Neural progenitor cell (in vitro differentiated cells): ENCODE measurements at places on chromosomes 6 and 20. TPM values are rescaled to one million over a fixed set of nuclear protein-coding genes. Genes with fewer than 3 reads are reported as not detected.

Gene HLA-DRB5
- 2.2 and 3.4 TPM in 2 replicates for total RNA-seq

Gene GNRH2
- total RNA-seq = 0.37 TPM in 1 of 2 replicates, not detected in the other

Gene LAMP5
- 2.6 and 3.2 TPM in 2 replicates for total RNA-seq

Gene MCM9
- 17.3 and 29.0 TPM in 2 replicates for total RNA-seq

Gene MLN
- total RNA-seq = not detected in 2 replicates

Gene SLC44A4
- 0.32 and 0.93 TPM in 2 replicates for total RNA-seq

Gene SIM1
- total RNA-seq = not detected in 2 replicates

Gene SLC22A7
- total RNA-seq = not detected in 2 replicates

Gene MED20
- 29.4 and 31.4 TPM in 2 replicates for total RNA-seq

Gene TBXT
- not detected in 2 replicates for total RNA-seq

- no peaks in the 10 kb centered on the region for H3K36me3 ChIP-seq
- peaks cover 11% of the 10 kb centered on the region for H3K4me1 ChIP-seq
- H3K27ac ChIP-seq = no peak overlapping the region
- peak; percentile 69 for DNase-seq
- no peaks in the 10 kb centered on the region for H3K27me3 ChIP-seq
These were observed 43.3 kb upstream of the MRPS10 start for GRCh38 chr6:42260972-42261371.

DNA sequence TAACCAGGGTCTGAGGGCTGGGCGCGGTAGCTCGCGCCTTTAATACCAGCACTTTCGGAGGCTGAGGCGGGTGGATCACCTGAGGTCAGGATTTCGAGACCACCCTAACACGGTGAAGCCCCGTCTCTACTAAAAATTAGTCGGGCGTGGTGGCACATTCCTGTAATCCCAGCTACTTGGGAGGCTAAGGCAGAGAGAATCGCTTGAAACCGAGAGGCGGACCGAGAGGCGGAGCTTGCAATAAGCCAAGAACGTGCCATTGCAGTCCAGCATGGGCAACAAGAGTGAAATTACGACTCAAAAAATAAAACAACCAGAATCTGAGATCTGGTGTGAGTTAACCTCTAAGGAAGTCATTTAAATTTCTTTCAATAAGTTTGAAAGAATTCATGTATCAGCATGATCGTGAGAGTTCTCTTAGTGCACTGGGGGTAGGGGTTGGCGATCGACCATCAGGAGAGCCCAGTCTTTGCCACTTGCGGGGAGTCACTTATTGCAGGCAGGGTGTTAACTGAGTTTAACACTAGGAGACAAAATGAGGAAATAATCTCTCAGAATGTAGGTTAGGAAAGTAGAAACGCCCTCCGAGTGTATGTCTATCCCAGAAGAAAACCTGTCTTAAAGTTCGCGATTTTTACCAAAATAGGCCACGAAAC is 206.5 kb upstream of the ZNF184 start:
- H3K4me1 ChIP-seq = peaks cover 7% of the 10 kb centered on the region
- no peak overlapping the region for H3K27ac ChIP-seq
- no peaks in the 10 kb centered on the region for H3K36me3 ChIP-seq
- DNase-seq = peak; percentile 73
- H3K27me3 ChIP-seq = peaks cover 100% of the 10 kb centered on the region

GRCh38 chr6:33431880-33432541 is 12.1 kb downstream of the SYNGAP1 start:
- no peaks in the 10 kb centered on the region for H3K27me3 ChIP-seq
- peak overlapping the region; percentile 82 for H3K27ac ChIP-seq
- DNase-seq = peak; percentile 25
- peak overlapping the region; percentile 52 for H3K4me3 ChIP-seq
- H3K36me3 ChIP-seq = peaks cover 10% of the 10 kb centered on the region

- no peaks in the 10 kb centered on the region for H3K36me3 ChIP-seq
- H3K4me3 ChIP-seq = no peak overlapping the region
- H3K4me1 ChIP-seq = peaks cover 11% of the 10 kb centered on the region
- H3K27me3 ChIP-seq = no peaks in the 10 kb centered on the region
- no peak overlapping the region for H3K27ac ChIP-seq
- DNase-seq = peak; percentile 46
These were observed 41.7 kb downstream of the CNBD2 start for GRCh38 chr20:36010076-36010475.

GRCh38 chr6:134658596-134658995 is 291.3 kb downstream of the ALDH8A1 start:
- no peak overlapping the region for H3K27ac ChIP-seq
- no peak for DNase-seq
- H3K4me1 ChIP-seq = no peaks in the 10 kb centered on the region
- H3K36me3 ChIP-seq = no peaks in the 10 kb centered on the region

DNA sequence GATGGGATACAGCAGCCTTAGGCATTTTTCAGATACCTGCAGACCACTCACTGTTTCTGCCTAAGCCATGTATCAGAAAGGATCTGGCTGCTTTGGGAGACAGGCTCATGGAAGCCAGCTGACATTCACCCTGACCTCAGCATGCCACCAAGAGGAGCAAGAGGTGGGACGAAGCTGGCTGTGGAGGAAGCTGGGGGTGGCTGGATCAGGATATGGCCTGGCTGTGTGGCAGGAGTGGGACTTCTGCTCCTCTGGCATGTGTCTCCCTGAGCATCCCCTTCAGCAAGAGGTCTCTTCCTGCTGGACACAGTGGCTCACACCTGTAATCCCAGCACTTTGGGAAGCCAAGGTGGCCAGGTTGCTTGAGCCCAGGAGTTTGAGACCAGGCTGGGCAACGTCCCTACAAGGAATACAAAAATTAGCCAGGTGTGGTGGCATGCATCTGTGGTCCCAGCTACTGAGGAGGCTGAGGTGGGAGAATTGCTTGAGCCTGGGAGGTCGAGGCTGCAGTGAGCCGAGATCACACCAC is 897 bp downstream of the ADIG start:
- peaks cover 39% of the 10 kb centered on the region for H3K4me1 ChIP-seq
- no peak overlapping the region for H3K4me3 ChIP-seq
- no peak overlapping the region for H3K27ac ChIP-seq
- no peaks in the 10 kb centered on the region for H3K27me3 ChIP-seq

GRCh38 chr6:22956029-22956681 is 386.8 kb downstream of the HDGFL1 start:
- H3K36me3 ChIP-seq = no peaks in the 10 kb centered on the region
- no peak overlapping the region for H3K27ac ChIP-seq
- no peaks in the 10 kb centered on the region for H3K27me3 ChIP-seq

DNA sequence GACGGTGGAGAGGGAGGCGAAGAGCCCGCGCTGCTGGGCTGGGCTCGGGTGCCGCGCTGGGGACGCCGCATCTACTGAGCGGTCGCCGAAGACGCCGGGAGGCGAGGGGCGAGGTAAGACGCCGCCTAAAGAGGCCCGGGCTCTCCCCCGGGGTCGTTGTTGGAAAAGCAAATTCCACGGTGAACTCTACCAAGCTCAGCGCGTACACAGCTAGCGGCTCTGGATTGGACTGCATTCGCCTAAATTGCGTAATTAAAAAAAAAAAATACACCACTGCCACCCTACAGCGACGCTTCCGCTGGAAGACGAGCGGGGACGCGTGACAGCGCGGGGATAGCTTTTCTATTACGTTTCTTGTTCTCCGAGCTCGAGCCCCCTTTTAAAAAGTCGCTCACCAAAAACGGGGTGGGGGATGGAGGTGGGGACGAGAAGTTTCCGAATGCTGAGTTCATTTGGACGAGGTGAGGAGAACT is 92.0 kb upstream of the PRDM1 start:
- peaks cover 94% of the 10 kb centered on the region for H3K27me3 ChIP-seq
- H3K4me1 ChIP-seq = peaks cover 16% of the 10 kb centered on the region
- no peaks in the 10 kb centered on the region for H3K36me3 ChIP-seq
- DNase-seq = peak; percentile 63
- H3K27ac ChIP-seq = no peak overlapping the region

DNA sequence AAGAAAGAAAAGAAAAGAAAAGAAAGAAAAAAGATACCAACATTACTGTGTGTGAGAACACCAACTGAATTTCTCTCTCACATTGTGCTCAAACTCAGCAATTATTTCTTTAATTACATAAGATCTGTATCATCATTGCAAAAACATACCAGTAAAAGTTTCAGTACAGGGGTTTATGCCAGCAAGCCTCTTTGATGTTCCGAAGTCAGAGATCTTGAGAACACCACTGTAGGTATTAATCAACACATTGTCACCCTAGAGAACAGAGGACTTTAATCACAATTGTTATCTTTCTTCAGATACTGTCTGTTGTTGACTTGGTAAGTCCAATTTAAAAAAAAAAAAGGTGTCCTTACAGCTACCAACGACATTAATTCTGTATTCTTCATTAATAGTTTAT is 60.9 kb upstream of the MAP7 start:
- H3K27me3 ChIP-seq = no peaks in the 10 kb centered on the region
- no peaks in the 10 kb centered on the region for H3K36me3 ChIP-seq
- no peak for DNase-seq
- H3K4me1 ChIP-seq = peaks cover 6% of the 10 kb centered on the region

DNA sequence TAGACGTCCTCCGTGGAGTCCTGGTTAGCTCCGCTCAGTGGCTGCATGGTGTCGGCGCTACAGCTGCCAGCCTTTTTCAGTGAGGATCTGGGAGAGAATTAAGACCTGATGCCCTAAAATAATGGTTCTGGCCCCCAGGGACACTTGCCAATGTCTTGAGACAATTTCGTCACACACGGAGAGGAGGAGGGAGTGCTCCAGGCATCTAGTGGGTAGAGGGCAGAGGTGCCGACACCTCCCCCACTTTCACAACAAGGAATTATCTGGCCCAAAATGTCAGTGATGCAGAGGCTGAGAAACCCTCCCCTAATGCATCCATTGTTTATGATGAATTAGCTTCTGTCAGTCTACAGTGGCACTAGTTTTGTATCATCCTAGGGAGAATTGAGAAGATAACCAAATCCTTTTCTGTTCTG is 24.4 kb downstream of the TMEM181 start:
- H3K4me1 ChIP-seq = no peaks in the 10 kb centered on the region
- H3K27me3 ChIP-seq = no peaks in the 10 kb centered on the region
- peaks cover 3% of the 10 kb centered on the region for H3K36me3 ChIP-seq
- H3K4me3 ChIP-seq = no peak overlapping the region
- no peak overlapping the region for H3K27ac ChIP-seq
- DNase-seq = no peak

DNA sequence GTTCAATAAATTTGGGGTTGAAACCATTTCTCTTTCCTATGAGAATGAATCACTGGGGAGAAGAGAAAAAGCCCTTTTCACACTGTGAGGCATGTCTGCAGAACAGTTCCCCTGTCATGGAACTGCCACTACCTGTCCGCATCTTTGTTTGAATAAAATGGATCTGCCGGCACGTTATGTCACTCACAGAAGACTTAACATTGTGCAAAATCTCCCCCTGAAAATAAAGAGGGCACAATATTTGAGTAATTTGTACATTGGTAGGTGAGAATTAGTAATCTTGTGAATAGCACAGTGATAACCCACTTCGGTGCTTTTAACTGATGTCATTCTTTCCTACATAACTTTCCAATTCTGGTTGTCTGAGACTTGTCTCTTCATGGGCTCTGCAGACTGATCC is 804.0 kb downstream of the C6orf118 start:
- no peak overlapping the region for H3K27ac ChIP-seq
- no peaks in the 10 kb centered on the region for H3K27me3 ChIP-seq
- DNase-seq = no peak
- H3K4me1 ChIP-seq = no peaks in the 10 kb centered on the region

- no peaks in the 10 kb centered on the region for H3K4me1 ChIP-seq
- no peaks in the 10 kb centered on the region for H3K36me3 ChIP-seq
- DNase-seq = no peak
- H3K27me3 ChIP-seq = no peaks in the 10 kb centered on the region
- H3K27ac ChIP-seq = no peak overlapping the region
These were observed 15.9 kb downstream of the KIZ start for GRCh38 chr20:21141825-21142224.

- no peak for DNase-seq
- no peaks in the 10 kb centered on the region for H3K27me3 ChIP-seq
- no peak overlapping the region for H3K4me3 ChIP-seq
- H3K36me3 ChIP-seq = no peaks in the 10 kb centered on the region
These were observed 27.6 kb upstream of the CDKN1A start for GRCh38 chr6:36650848-36651478.

- H3K36me3 ChIP-seq = no peaks in the 10 kb centered on the region
- no peak for DNase-seq
- no peaks in the 10 kb centered on the region for H3K27me3 ChIP-seq
These were observed 905.4 kb upstream of the FLRT3 start for GRCh38 chr20:15242773-15243172.

GRCh38 chr6:106609699-106610098 is 19.6 kb downstream of the RTN4IP1 start:
- peaks cover 5% of the 10 kb centered on the region for H3K4me1 ChIP-seq
- H3K4me3 ChIP-seq = no peak overlapping the region
- no peaks in the 10 kb centered on the region for H3K36me3 ChIP-seq
- no peak overlapping the region for H3K27ac ChIP-seq

DNA sequence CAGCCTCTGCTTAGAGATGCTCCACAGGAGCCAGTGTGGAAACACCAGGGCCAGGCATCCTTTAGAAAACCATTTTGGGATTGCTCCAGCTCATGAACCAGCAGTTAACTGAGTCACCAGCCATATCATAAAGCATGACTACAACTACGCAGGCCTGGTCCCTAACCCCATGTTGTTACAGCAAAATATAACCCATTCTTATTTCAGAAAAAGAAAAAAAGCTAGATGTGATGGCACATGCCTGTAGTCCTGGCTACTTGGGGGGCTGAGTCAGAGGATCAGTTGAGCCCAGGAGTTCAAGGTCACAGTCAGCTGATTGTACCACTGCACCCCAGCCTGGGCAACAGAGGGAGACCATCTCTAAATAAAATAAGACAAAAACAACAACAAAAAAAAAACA is 36.8 kb downstream of the C6orf15 start:
- DNase-seq = no peak
- H3K36me3 ChIP-seq = no peaks in the 10 kb centered on the region
- peaks cover 9% of the 10 kb centered on the region for H3K4me1 ChIP-seq
- H3K27ac ChIP-seq = no peak overlapping the region
- no peak overlapping the region for H3K4me3 ChIP-seq
- H3K27me3 ChIP-seq = no peaks in the 10 kb centered on the region

GRCh38 chr6:107554918-107555317 is 65.0 kb downstream of the SOBP start:
- H3K4me1 ChIP-seq = peaks cover 21% of the 10 kb centered on the region
- no peak for DNase-seq
- no peak overlapping the region for H3K27ac ChIP-seq
- H3K36me3 ChIP-seq = no peaks in the 10 kb centered on the region
- H3K27me3 ChIP-seq = no peaks in the 10 kb centered on the region
